ENCODE measurements at places on chromosomes 13 and 19.

DNA sequence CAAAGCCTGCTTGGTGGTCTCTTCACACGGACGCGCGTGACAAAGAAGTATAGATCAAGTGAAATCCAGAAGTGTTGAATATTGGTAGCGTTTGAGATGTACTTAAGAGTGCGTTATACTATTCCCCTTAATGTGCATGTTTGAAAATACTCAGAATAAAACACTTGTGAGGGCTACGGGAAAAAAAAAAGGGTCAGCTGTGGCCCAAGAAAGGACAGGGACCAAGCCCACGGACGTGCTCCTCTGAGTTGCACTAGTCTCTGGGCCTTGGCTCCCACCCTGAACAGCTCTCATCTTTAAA is 622 bp upstream of the RBM42 start:
- DNase-seq: no peak

GRCh38 chr13:32542221-32542620 is 3.6 kb upstream of the N4BP2L2 start:
- no peak for DNase-seq

GRCh38 chr13:38657191-38657590 is 29.7 kb upstream of the FREM2 start:
- DNase-seq: no peak

GRCh38 chr19:46586294-46586693 is 14.8 kb upstream of the CALM3 start:
- no peak for DNase-seq

DNA sequence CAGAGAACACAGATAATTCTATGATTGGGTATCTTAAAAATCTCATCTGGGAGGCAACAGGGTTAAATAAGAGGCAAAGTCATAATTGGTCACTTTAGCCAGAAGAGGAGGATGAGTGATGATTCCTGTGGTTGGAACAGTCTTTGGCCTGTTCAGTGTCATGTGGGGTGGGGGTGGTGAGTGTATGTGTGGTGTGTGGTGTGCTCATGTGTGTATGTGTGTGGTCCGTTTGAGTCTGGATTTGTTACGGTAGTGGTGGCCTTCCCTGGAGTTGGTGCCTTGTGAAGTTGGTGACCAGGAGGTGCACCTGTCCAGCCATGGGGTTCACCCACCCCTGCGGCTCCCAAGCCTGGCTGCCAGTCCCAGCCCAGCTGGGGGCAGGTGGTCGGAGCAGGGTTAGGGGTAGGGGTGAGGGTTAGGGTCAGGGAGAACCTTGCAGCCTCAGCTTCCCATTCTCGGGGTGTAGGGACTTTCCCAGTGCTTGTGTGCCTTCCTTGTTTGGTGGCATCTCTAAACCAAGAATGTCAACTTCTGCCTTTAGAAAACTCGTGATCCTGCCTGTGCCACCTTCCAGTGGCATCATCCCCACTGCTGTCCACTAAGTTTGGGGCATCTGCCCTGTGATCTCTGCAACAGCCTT is 97.5 kb downstream of the RAB20 start:
- no peak for DNase-seq

DNA sequence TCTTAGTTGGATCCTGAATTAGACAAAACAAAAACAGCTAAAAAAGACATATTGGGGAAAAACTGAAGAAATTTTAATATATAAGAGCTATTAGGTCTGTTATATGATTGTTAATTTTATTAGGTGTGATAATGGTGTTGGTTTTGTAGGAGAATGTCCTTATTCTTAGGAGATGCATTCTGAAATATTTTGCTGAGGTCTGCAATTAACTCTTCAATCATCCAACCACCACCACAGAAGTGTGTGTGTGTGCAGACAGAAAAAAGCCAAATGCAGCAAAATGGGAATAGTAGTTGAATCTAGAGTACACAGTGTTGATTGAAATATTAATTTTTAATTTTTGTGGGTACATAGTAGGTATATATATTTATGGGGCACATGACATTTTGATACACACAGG is 12.1 kb upstream of the KBTBD7 start:
- DNase-seq: no peak

- DNase-seq: no peak
These were observed 149.6 kb downstream of the IER2 start for GRCh38 chr19:13299838-13300237.

GRCh38 chr19:47429140-47429793 is 9.9 kb upstream of the MEIS3 start:
- DNase-seq: no peak

GRCh38 chr19:45471931-45472562 is 4.3 kb downstream of the FOSB start:
- DNase-seq: no peak

- no peak for DNase-seq
These were observed 47.9 kb upstream of the FLT1 start for GRCh38 chr13:28542804-28543203.

GRCh38 chr19:7715671-7716070 is 13.7 kb upstream of the FCER2 start:
- no peak for DNase-seq

DNA sequence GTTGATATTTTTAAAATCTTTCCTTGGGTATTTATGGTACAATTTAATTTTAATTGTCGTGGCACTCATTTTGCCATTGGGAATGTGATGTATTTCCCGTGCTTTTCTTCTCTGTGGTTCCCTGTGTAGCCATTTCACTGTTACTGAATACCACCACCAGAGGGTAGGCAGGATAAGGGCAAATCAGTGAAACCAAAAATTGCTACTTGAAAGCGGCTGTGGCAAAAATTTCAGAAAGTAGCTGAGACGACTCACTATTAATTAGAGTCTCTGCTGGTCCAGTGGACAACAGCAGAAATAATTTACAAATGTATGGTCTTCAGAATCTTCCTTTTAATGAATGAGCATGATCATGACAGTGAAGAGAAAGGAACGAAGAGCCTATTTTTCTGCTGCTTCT is 34.4 kb upstream of the MIR17HG start:
- DNase-seq: no peak

DNA sequence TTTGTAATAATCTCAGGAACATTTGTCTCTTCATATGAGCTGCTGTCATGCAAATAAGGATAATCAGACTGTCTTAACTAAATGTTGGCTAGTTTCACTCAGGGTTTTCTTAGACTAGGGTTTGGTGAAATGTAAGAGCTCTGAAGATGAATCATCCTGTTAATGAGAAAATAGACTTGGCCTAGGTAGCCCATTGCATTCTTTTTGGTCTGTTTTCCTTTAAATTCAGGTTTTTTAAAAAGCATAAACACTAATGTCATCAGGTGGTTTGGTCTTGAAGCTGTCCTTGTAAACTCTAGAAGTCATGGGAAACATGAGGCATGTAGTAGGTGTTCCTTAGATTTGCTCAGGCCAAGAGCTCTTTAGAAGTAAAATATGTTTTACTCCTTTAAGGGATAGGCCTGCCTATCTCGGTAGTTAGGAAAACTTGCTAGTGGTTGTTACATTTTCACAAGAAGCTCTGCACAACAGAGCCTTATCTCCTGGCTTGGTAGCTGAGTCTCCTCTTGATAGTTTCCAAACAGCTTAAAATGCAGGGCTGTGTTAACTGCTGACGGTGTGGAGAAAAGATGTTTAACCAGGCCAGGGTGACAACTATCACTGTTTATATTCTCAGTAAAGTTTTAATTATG is 62.0 kb upstream of the C1QTNF9B start:
- no peak for DNase-seq

GRCh38 chr13:99993660-99994637 is 12.4 kb downstream of the ZIC2 start:
- DNase-seq: no peak

DNA sequence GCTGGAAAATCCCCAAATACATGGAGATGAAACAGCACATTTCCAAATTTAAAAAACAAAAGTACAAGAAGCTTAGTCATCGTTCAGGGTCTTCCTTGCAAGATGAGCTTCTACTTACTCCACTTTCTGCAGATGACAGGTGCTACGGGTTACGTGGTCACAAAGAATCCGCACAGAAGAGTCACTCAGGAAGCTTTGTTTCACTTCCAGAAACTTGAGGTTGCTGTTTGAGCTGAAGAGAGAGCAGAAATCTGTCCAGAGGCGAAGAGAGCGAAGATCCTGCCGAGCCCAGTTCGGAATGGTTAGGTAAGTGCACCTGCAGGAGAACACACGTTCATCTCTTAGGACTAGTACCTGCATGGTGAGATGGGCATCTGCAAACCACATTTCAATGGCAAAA is 9.4 kb downstream of the NLRP7 start:
- DNase-seq: no peak

DNA sequence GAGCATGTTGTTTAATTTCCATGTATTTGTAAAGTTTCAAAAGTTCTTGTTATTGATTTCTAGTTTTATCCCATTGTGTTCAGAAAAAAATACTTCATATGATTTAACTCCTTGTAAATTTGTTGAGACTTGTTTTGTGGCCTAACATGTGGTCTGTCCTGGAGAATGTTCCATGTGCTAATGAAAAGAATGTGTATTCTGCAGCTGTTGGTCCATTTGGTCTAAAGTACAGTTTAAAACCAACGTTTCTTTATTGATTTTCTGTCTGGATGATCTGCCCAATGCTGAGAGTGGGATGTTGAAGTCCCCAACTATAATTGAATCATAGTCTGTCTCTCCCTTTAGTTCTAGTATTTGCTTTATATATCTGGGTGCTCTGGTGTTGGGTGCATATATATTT is 34.9 kb upstream of the TPP2 start:
- no peak for DNase-seq

DNA sequence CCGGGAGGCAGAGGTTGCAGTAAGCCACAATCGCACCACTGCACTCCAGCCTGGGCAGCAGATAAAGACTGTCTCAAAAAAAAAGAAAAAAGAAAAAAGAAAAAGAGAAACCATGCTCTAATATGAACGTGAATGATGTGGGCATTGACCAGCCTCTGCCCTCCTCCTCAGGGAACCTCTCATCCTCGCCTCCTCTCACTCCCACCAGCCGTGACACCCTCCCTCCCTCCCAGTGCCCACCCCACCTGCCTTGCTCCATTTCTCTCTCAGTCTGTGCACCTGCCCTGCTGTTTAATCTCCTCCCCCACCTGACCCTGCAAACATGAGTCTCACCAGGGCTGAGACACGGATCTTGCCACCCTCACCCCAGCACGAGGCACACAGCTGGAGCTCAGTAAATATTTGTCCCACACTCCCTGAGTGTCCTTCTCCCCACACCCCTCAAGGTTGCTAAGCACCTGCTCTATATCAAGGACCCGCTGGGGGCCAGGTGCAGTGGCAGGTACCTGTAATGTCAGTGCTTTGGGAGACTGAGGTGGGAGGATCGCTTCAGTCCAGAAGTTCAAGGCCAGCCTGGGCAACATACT is 7.5 kb upstream of the BCAT2 start:
- DNase-seq: no peak

DNA sequence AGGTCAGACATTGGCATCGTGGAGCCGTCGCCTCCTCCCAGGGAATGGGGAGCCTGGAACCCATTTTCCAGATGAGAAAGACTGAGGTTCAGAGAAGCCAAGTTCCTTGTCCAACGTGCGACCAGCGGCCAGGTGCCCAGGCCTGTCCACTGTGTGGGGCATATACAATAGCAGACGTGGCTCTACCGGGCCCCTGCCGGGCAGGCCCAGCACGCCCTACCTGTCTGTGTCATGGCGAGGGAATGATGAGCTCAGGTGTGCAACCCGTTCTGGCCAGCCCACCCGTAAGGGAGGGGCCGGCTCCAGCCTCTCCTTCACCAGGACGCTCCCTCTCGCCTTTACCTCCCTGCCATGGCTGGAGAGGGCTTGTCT is 837 bp downstream of the GNA15 start:
- no peak for DNase-seq

DNA sequence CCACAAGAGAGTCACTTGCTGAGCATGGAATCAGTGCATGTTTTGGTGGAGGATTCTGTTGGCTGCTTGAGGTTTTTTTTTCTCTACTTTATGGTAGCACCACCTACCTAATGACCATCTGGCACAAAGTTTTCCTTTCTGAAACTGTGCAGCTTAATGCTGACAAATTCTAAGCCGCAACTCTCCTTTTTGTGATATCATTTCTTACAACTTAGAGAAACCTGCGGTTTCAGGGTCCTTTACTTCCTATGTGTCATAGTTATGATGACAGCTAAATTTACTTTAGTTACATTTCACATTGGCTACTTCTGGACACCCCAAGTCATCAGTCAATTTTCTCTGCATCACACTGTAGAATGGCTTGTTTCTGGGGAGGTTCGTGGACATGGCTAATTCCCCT is 115.4 kb upstream of the TMTC4 start:
- no peak for DNase-seq

GRCh38 chr13:24135674-24136300 is 24.7 kb upstream of the SPATA13 start:
- DNase-seq: no peak

DNA sequence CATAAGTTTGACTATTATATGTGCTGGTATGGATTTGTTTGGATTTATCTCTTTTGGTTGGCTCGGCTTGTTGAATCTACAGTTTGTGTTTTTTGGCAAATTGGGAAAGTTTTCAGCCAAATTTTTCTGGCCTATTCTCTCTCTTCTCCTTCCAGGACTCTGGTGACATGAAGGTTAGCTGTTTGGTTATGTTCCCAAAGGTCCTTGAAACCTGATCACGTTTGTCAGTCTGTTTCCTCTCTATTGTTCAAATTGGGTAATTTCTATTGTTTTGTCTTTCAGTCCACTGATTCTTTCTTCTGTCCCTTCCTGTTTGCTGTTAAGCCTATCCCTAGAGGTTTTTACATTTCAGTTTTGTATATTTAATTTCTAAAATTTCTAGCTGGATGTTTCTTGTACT is 81.5 kb upstream of the SHISA2 start:
- DNase-seq: no peak

GRCh38 chr13:27808851-27809550 is 16.7 kb downstream of the GSX1 start:
- no peak for DNase-seq

DNA sequence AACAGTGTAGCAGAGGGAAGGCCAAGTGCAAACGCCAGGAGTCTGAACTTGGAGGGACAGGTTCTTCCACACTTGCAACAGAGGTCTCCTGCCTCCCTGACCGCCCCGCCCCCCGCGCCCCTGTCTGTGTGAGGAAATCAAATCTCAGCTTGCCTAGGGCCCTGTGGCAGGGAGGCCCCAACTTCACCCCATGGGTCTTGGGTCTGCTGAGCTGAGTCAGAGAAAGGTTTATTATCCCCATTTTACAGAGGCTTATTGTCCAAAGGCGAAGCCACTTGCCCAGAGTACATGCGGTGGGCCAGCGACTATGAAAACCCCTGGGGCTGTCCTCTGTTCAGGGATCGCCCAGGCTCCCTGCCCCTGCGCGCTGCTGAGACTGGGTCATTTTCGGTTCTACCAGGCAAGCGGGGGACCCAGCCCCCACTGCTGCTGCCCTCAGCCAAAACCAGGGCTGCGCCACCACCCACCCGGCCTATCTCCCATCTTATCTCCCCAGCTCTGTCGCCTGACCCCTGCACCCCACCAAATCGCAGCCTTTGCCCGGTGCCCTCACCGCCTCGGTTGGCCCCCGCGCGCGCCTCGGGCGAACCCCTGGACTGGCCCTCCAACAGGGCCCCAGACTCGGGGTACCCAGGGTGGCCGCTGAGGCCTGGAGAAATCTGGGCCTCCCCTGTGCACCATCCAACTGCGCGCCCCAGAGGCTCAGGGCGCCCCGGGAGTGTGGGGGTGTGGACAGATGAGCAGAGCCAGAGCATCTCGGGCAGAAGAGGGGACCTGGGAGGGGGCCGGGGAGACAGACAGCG is 850 bp upstream of the CERS4 start:
- no peak for DNase-seq

- no peak for DNase-seq
These were observed 294.7 kb downstream of the DCLK1 start for GRCh38 chr13:35836446-35836845.

Measured in stimulated activated CD4-positive, alpha-beta T cell treated with anti-CD3 and anti-CD28 coated beads, Interleukin-15, amount 100 ng/mL, for 48 hours (primary cell).